Mucosa of gallbladder (tissue), 1 donor: ENCODE measurements at places on chromosomes 13 and 19. TPM values are rescaled to one million over a fixed set of nuclear protein-coding genes. Genes with fewer than 3 reads are reported as not detected.

FUT1 gene
- total RNA-seq: 1.0 TPM

ICAM1 gene
- total RNA-seq: 8.5 TPM

NR1H2 gene
- total RNA-seq: 92.3 TPM

SIGLEC8 gene
- 11.0 TPM for total RNA-seq

ZNF729 gene
- total RNA-seq: not detected

CDADC1 gene
- 9.4 TPM for total RNA-seq

VASP gene
- total RNA-seq: 137 TPM

PEG3 gene
- total RNA-seq: 7.7 TPM
